Activated naive CD4-positive, alpha-beta T cell treated with anti-CD3 and anti-CD28 coated beads, Interleukin-2, amount 50 U/mL, for 72 hours (primary cell): ENCODE measurements at places on chromosomes 13 and 19. TPM values are rescaled to one million over a fixed set of nuclear protein-coding genes. Genes with fewer than 3 reads are reported as not detected.

The TLE6 gene
- 3.3 TPM for total RNA-seq

The PCP2 gene
- 1.8 TPM for total RNA-seq

The NLRP5 gene
- not detected for total RNA-seq

The MAST1 gene
- total RNA-seq: 4.6 TPM

The FOSB gene
- total RNA-seq: 19.9 TPM

The SLC25A41 gene
- not detected for total RNA-seq

The PPP1R15A gene
- 93.1 TPM for total RNA-seq

The KCTD12 gene
- total RNA-seq: 5.2 TPM

The PSG5 gene
- total RNA-seq: not detected

The APOC4 gene
- not detected for total RNA-seq

The ZNF285 gene
- 2.4 TPM for total RNA-seq

The SEMA6B gene
- total RNA-seq: not detected

The COX7A1 gene
- not detected for total RNA-seq

The PAF1 gene
- total RNA-seq: 42.2 TPM

The RAB3D gene
- 3.9 TPM for total RNA-seq

The CD22 gene
- 48.2 TPM for total RNA-seq

The FCAR gene
- total RNA-seq: not detected

The CFAP97D2 gene
- not detected for total RNA-seq

The RASGRP4 gene
- 2.3 TPM for total RNA-seq

The TEX101 gene
- total RNA-seq: not detected

The THSD8 gene
- 39.4 TPM for total RNA-seq

The TNFSF11 gene
- 0.37 TPM for total RNA-seq

The PGLYRP2 gene
- 0.29 TPM for total RNA-seq

The C19orf67 gene
- not detected for total RNA-seq

The IRGC gene
- total RNA-seq: not detected

The GRIN2D gene
- 0.45 TPM for total RNA-seq

The ATP4A gene
- not detected for total RNA-seq

The SIAH3 gene
- total RNA-seq: 0.31 TPM

The TPP2 gene
- total RNA-seq: 62.7 TPM

The CYP2A6 gene
- total RNA-seq: 0.23 TPM

The HIPK4 gene
- total RNA-seq: not detected

The ONECUT3 gene
- not detected for total RNA-seq

The TJP3 gene
- total RNA-seq: 6.3 TPM

The KIR2DL3 gene
- total RNA-seq: 0.27 TPM

The CYP4F2 gene
- 0.43 TPM for total RNA-seq

The CGB8 gene
- not detected for total RNA-seq

The B3GNT8 gene
- total RNA-seq: 0.19 TPM

The ZNF846 gene
- total RNA-seq: 5.2 TPM

The TNFSF9 gene
- total RNA-seq: 3.4 TPM

The EPS8L1 gene
- total RNA-seq: 2.6 TPM

The MAP3K10 gene
- total RNA-seq: 11.6 TPM

The DAND5 gene
- total RNA-seq: 1.3 TPM
